ENCODE measurements at places on chromosomes 13 and 19.

DNA sequence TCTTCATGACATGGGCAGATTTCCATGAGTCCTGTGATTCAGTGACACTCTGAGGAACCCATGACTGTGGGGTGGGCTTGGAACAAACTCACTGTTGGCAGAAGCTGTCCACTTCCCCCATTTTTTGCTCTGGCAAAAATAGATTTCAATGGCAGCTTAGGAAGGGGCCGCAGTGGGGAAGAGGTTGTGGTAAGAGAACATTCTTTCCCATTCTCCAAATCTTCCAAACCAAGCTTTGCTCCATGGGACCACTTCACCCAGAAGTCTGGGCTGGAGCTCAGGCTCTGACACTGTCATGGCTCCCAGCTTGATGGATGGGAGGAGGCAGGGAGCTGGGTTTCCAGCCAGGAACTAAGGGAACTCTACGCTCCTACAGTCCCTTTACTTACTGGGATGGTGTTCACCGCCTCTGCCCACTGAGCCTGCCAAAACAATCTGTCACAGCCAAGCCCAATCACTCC is 24.9 kb upstream of the MEDAG start:
- no peak for DNase-seq

DNA sequence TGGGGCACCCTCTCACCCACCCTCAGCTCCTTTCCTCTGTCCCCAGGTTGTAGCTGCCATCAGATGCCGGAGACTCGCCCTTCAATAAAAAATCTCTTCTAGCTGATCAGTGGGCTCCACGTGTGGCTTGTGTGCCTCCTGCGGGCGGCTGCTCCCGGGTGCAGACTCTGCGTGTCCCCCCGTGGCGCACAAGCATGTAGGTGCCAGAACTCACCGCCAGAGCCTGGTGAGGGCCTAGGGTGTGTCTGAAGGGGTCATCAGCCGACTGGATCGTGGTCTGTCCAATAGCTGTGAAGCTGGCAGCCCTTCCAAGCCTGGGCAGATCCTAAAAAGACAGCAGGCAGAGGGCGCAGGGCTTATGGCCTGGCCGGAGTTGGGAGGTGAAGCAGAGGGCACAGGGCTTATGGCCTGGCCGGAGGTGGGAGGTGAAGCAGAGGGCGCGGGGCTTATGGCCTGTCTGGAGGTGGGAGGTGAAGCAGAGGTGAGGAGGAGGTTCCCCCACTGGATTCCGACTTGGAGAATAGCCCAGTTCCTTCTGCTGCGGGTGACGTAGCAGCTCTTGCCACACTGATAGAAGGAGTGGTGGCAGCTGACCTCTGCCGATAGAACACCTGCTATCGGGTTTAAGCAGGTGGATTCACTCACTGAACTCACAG is 11.7 kb downstream of the NOP53 start:
- DNase-seq, result no peak

DNA sequence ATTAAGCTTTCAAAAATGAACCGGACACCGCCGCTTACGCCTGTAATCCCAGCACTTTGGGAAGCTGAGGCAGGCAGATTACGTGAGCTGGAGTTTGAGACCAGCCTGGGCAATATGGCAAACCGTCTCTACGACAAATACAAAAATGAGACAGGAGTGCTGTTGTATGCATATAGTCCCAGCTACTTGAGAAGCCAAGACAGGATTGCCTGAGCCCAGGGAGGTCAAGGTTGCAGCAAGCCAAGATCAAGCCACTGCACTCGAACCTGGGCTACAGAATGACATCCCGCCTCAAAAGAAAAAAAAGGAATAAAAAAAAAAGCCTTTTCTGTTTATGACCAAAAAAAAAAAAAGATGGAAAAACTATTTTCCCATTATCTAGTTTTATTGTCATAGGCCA is 96.4 kb downstream of the RBM26 start:
- no peak for DNase-seq

DNA sequence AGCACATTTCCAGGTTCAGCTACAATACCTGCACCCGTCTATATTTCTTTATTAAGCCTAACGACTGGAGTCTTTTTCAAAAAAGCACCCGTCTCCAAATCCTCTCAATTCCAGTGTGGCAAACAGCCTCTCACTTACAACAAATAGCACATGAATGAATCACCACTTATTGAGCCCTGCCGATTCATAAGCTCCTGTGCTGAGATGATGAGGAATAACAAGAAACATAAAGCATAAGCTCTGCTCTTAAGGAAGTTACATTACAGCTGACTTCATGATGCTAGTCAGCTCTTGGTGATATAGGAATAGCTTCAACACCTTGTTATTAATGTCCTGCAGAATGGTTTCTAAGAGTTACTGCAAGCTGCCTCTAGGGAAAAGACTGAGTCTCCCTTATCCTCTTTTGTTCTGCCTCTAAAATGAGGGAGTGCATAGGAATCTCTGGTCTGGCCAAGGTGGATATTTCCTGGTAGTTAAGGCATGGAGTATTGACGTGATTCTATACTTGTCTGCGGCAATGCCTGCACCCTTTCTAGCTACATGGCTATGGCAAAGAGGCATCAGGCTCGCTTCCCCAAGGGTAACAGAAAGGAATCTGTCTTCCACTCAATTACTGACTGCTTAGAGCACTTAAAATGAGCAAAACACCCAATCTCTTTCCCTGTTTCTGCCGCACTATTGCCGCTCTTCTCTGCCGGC is 195.7 kb downstream of the KLF12 start:
- DNase-seq, result no peak

- no peak for DNase-seq
Measured at GRCh38 chr13:30577401-30577852, 40.3 kb upstream of the USPL1 start.

GRCh38 chr19:15443325-15443724 is 6.4 kb downstream of the WIZ start:
- DNase-seq, result no peak

- DNase-seq, result no peak
Measured at GRCh38 chr19:48631225-48631624, 6.0 kb downstream of the DBP start.

Data from NCI-H1105 (cell line).